ENCODE measurements at places on chromosomes 12 and 14.
A peak's percentile ranks its signal among the peaks of the same experiment; 100 is the strongest.

DNA sequence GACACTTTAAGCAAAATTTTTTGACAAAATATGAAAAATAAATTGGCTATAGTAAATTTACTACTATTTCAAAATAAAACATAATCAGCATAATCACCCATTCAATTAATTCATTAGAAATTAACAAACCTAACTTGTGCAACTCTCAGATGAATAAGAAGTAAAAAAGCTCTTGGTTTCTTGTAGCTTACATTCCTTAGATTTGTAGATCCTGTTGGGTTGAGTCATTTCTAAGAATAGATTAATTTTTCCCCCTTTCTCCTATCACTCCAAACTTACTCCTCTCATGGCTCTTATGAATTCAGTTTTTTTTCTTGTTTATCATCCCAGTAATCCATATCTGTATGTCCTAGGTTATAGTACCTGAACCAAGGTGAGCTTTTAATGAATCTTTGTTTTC, 230.9 kb upstream of the LRIG3 start:
- no peak for DNase-seq

DNA sequence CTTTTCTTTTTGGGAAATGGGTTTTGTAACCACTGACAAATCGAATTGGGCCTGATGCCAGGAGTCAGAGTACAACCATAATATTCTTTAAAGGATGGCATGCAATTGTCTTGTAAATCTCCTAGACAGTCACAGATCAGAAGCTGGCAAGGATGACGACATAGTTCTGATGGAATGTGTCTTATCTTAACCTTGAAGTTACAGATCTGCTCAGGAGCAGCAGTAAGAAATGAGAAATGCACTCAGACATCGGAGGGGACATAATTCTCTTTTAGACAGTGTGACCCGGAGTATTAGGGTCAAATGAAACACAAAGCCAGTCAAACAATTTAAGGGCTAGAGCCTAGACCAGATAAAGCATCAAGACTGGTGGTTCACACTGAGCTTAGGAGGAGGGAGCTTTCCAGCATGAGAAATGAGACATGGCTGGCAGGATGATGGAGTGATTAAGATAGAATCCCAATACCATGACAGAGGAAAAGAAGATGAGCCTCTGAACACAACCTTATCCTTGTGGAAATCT, 17.5 kb downstream of the CBX5 start:
- peak; percentile 64 for DNase-seq

DNA sequence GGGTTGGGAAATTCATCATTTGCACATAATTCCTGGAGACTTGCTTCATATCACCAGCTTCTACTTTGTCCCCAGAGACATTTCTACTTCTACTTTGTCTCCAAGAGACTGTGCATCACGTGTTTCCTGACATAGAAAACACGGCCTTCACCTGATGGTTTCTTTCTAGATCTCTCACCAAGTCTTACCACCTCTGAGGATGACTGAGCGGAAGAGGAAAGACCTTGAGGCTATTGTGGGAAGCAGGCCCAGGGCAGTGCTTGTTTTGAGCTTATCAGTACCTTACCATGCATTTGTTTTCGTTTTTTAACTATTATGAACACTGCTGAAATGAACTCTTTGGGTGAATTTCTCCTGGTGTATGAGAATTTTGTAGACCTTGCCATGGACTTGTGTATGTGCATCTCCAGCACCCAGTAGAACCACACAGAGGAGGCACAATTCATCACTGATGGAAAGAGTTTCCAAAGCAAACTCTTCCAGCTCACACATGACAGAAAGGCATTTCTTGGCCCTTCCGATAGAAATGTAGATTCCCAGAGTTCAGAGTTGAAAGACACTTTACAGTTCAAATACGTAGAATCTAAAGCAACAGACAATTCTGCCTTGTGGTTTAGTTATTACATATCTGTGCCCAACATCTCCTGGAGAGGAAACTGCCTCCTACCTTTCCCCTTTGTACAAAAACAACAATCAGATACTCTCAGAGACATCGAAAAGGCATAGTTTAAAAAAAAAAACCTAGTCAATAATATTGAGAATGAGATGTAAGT, 434.7 kb downstream of the FUT8 start:
- no peak for DNase-seq

DNA sequence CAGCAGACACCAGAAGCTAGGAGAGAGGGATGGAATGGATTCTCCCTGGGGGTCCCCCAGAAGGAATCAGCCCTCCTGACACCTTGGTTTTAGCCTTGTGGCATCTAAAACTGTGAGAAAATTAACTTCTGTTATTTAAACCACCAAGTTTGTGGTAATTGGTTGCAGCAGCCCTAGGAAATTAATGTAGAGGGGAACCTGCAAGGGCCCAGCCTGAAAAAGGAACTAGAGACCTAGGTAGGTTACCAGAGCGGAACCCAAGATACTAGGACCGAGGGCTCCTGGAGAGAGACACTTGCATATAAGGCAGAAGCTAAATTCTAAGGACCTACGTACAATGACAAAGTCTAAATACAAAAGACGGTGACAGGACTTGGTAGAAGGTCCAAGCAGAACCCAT, 8.1 kb upstream of the DENND5B start:
- no peak for DNase-seq

GRCh38 chr12:123091230-123092150, 59.4 kb downstream of the PITPNM2 start:
- no peak for DNase-seq

DNA sequence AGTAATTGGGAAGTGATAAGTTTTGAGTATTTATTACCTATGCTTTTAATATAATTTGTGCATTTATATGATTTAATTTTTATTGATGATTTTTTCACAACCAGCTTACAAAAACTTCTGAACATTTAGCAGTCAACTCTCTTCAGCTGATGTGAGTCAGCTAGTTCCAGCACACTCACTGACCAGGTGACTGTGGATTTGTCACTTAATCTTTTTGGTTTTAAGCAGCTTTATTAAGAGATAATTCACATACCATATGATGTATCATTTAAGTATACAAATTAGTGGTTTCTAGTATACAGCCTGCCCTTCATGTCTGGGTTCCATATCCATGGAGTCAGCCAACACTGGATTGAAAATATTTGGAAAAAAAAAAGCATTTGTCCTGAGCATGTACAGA, 103.5 kb downstream of the SYNE2 start:
- DNase-seq, result no peak

- no peak for DNase-seq
Measured at GRCh38 chr12:97452230-97452629, 10.4 kb upstream of the RMST start.

GRCh38 chr14:33191855-33192254, 253.2 kb downstream of the NPAS3 start:
- DNase-seq, result no peak

GRCh38 chr14:35940291-35940690, 114.2 kb downstream of the BRMS1L start:
- DNase-seq, result no peak

DNA sequence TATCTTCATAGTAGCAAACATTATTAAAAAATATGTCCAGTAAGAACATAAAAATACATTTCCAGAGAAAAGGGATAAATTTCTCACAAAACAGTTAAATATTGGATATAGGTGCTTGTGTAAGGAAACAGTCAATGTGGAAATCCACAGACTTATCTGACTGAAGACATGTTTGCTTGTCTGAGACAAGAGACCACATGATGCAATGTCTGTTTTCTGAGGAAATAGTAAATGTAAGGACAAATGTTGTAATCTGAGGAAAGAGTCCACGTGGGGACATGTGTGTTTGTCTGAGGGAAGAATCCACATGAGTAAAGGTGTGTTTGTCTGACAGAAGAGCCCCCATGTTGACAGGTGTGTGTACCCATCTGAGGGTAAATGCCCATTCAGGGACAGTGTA, 1093.2 kb downstream of the TMEM121 start:
- peak; percentile 1 for DNase-seq

DNA sequence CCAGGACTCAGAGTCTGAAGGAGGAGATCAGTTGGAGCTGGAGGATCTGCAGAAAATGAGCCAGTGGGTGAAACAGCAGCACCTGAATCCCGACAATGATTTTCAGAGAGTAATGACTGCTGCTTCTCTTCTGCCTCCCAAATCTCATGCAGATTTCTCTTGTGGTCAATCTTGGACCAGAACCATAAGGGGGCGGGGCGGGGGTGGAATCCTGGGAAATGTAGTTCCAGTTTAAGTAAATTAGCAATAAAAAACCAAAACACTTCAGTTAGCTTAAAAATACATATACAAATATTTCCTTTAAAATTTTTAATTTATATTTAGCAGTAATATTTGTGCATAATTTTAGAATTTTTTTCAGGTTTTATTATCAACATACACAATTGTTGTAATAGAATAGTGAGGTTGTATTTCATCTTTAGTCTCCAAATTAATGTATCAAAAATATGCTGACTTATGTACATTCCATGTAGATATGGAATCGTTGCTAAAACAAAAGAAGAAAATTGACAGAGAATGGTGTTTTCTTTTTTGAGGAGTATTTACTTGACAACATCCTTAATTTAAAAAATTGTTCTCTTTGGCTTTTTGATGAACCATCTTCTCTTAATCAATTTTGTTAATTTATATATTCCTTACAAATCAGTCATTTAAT, 223.5 kb upstream of the SYT10 start:
- no peak for DNase-seq

DNA sequence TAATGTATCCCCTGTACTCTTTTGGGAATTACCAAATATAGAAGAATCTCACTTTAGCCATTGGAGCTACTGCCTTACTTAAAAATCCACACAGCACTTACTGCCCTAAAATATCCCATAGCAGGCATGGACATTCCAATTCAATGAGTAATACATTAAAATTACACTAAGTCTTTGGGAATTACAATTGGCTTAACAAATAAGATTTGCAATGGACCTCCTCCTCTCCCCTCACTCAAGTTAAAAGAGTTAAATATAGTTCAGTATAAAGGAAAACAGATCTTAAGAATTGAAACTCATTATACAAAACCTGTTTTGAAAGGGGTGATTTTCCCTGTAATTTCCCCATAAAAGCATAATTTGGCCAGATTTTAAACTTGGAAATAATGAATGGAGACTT, 477.1 kb downstream of the SLC16A7 start:
- DNase-seq, result no peak

- no peak for DNase-seq
Measured at GRCh38 chr14:97029800-97030199, 232.6 kb downstream of the VRK1 start.

GRCh38 chr14:49880267-49881064, 12.4 kb upstream of the ARF6 start:
- DNase-seq, result no peak

- DNase-seq, result peak; percentile 24
Measured at GRCh38 chr14:20413744-20414082, 412 bp upstream of the TEP1 start.

DNA sequence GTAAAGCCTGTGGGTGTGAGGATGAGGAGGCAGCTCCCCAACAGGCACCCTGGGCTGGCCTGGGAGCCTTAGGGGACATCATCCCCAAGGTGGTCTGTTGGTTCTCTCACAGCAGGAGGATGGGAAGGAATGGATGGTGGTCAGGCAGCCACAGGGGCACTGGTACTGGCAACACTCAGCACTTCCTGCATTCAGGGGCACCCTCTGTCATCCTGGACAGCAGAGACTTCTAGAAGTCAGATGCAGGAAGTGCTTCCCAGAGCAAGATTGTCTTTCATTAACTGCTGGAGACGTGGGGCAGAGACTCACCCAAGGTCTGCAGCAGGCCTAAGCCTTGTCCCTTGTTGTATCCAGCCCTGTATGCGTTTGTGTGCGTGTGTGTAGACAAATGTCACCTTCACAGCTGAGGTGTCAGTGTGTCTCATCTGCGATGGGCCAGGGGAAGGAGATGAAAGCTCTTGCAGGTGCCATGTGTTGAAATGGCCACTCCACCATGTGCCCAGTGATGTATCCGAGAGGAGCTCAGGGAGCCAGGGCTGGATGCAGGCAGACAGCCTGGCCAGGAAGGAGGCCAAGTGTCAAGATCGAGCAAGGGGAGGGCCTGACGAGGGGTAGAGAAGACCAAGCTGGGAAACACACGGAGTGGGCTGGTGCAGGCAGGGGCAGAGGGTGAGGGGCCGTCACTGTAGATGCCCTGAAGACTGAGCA, 85.1 kb downstream of the PITPNM2 start:
- DNase-seq, result no peak

- no peak for DNase-seq
Measured at GRCh38 chr12:111818340-111818739, 23.7 kb upstream of the MAPKAPK5 start.

- DNase-seq, result no peak
Measured at GRCh38 chr12:116055895-116056607, 221.4 kb downstream of the MED13L start.

GRCh38 chr14:68111853-68112270, 292.3 kb downstream of the RAD51B start:
- DNase-seq, result no peak

DNA sequence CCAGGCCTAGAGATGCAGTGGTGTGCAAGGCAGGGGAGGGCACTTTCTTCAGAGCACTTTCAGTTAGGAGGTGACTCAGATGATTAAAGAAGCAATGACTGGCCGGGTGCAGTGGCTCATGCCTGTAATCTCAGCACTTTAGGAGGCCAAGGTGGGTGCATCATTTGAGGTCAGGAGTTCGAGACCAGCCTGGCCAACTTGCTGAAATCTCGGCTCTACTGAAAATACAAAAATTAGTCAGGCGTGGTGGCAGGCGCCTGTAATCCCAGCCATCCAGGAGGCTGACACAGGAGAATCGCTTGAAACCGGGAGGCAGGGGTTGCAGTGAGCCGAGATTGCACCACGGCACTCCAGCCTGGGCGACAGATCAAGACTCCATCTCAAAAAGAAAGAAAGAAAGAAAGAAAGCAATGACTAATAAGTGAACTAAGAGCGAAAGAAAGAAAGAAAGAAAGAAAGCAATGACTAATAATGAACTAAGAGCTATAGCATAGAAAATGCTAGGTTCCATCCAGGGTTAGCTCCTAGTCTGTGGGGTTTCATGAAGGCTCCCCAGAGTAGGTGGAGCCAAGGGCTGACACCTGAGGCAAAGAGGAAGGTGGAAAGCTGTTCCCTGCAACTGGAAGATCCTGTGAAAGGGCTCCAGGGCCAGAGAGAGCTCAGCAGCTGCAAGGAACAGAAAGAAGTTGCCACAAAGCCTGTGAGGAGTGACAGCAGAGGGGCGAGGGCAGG, 334.5 kb downstream of the CACNA1C start:
- no peak for DNase-seq

- DNase-seq, result no peak
Measured at GRCh38 chr12:68675101-68675842, 11.5 kb upstream of the NUP107 start.

DNA sequence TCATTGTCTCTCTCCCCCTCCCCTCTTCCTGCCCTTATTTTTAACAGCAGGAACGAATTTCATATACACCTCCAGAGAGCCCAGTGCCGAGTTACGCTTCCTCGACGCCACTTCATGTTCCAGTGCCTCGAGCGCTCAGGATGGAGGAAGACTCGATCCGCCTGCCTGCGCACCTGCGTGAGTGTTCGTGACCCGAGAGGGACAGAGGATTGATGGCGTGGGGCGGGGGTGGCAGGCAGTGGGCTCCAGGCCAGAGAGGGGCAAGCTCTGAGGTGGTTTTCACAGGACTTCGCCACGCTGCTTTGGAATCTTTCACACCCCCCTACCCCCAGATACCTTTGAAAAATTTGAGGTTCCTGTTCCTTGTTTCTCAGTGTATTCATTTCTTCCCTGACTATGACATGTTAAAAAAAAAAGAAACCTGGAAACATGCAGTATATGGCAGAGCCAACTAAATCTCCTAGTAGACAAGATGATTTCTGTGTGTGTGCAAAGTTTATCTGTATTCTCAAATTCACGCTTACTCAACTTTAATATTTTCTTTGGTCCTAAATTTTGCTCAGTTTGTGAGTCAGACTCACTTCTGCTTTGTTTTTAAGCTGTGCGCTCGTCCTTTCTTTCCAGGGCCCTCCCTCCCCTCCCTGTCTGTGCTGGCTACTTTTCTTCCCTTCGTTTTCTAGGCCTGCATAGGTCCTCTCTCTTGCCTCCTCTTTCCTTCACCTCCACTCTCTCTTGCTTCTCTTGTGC, 103.1 kb downstream of the ETV6 start:
- DNase-seq, result no peak
